ENCODE measurements at places on chromosomes 6 and 20.

DNA sequence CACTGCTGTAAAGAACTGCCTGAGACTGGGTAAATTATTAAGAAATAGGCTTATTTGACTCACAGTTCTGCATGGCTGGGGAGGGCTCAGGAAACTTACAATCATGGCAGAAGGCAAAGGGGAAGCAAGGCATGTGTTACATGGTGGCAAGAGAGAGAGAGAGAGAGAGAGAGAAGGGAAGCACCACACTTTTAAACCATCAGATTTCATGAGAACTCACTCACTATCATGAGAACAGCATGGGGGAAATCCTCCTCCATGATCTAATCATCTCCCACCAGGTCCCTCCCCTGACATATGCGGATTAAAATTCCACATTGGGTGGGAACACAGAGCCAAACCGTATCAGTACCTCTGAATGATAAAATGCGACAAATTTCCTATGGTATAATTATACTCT, 203.9 kb upstream of the MARCKS start:
- no peak for DNase-seq

- DNase-seq = no peak
Observed at GRCh38 chr6:37110500-37111461, 59.2 kb upstream of the PIM1 start.

GRCh38 chr6:53588816-53589509, 44.1 kb upstream of the GCLC start:
- no peak for DNase-seq

DNA sequence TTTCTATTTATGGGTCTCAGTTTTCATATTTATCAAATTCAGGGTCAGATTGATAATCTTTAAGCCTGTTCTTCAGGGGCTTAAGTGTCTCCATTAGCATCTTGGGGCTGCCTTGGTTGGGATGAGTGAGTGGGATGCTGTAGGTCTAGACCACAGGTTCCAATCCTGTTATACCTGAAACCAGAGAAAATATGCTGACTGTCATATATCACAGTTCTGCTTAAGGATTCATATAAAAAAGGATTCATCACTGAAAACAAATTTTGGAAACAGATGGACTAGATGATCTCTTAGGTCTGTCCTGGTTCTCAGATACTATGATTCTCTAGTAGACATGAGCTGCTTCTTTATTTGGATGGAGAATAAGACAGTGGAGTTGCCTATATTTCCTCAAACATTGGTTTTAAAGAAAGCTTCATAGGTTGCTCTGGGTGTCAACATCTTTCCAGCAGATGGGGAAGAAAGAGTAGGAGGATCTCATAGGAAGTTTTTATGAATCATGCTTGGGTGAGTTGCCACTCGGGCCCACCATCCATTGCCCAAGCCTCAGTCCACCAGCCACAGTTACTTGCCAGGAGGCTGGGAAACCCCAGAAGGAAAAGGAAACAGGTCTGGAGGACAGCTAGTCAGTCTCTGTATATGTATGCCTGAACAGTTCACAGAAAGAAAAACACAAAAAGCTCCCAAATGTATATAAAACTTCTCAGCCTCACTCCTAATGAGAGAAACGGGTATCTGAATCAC, 42.9 kb upstream of the MAP7 start:
- DNase-seq = no peak

GRCh38 chr6:129908858-129909257, 47.7 kb upstream of the TMEM244 start:
- DNase-seq = no peak

GRCh38 chr6:136920671-136921380, 1.3 kb upstream of the SLC35D3 start:
- no peak for DNase-seq

GRCh38 chr20:14189794-14190402, 147.5 kb downstream of the FLRT3 start:
- DNase-seq = no peak

DNA sequence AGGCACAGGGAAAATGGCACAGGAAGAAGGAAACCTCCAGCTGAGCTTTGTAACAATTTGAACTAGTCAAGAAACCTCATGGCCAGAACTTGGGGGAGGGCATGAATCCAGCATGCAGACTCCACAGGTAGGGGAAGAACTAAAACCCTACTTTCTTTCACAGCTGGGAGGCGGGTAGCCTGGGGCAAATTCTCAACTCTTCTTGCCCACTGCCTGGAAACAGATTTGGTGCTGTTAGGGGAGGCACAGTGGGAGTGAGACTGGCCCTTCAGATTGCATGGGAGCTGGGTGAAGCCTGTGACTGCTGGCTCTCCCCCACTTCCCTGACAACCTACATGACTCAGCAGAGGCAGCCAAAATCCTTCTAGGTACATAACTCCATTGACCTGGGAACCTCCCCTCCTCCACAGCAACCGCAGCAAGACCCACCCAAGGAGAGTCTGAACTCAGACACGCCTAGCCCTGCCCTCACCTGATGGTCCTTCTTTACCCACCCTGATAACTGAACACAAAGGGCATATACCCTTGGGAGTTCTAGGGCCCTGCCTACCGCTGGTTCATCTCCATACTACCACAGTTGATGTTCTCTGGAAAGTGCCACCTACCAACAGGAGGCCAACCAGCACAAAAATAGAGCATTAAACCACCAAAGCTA, 37.2 kb upstream of the TRIM27 start:
- no peak for DNase-seq

- no peak for DNase-seq
Observed at GRCh38 chr6:90454836-90455427, 131.9 kb downstream of the MAP3K7 start.

DNA sequence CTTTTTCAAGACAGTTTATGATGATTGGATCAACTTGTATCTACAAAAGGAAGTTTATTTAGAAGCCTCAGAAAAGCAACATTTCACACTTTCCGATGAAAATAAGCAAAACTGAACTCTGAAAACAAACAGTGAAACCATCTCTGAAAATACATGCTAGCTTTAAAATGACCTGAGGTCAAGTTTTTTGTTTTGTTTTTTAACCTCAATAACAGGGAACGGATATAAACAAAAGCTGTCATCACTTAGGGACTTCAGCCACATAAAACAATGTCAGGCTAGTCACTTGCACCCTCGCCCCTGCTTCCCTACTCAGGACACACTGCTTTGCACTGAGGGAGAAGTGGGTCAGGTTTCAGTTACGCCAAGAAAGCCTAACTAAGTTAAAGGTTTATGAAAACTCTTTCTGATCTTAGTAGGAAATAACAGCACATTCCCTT, 11.6 kb downstream of the BACH2 start:
- DNase-seq = no peak

- no peak for DNase-seq
Observed at GRCh38 chr6:105324386-105324950, 78.4 kb downstream of the PREP start.

- DNase-seq = no peak
Observed at GRCh38 chr6:2818593-2818992, 23.1 kb downstream of the SERPINB1 start.

GRCh38 chr6:168165373-168165772, 86.4 kb upstream of the FRMD1 start:
- DNase-seq = no peak

- DNase-seq = peak; percentile 54
Observed at GRCh38 chr6:148559848-148560433, 186.9 kb upstream of the UST start.

GRCh38 chr6:35251949-35252348, 7.6 kb upstream of the ZNF76 start:
- DNase-seq = no peak

DNA sequence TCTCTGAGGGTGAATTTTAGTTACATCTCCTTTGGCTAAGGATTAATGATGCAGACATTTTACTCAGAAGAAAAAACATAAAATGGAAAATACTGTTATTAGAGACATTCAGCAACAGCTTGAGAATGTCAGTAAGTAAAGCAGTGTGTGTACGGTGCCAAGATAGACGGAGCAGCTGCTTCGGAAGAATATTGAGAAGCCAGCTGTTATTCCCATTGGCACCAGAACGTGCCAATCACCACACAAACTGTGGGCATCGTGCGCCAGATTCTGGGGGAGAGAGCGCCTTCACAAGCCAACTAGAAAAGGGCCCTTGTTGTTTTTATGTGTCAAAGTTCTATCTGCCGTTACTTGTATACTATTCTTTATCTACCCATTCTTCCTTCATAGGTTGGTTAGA, 163.4 kb downstream of the MTFR2 start:
- DNase-seq = no peak

GRCh38 chr6:117520603-117521395, 38.3 kb downstream of the DCBLD1 start:
- no peak for DNase-seq

DNA sequence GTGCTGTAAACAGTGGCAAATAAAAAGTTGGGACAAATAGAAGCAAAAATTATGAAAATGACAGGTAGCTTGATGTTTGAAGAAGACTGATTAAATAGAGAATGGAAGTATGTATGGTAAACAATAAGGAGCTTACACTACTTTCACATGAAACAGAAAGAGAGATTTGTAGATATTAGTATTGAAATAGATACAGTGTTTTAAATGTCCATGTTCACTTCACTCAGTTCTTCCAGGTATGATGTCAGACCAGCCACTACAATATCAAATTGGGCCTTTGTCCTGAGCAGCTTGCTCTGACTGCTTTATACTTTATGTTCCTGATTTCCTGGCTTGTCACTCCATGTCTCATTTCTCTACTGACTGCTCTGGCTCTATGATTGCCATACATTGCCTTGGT, 107.5 kb downstream of the CENPW start:
- no peak for DNase-seq

DNA sequence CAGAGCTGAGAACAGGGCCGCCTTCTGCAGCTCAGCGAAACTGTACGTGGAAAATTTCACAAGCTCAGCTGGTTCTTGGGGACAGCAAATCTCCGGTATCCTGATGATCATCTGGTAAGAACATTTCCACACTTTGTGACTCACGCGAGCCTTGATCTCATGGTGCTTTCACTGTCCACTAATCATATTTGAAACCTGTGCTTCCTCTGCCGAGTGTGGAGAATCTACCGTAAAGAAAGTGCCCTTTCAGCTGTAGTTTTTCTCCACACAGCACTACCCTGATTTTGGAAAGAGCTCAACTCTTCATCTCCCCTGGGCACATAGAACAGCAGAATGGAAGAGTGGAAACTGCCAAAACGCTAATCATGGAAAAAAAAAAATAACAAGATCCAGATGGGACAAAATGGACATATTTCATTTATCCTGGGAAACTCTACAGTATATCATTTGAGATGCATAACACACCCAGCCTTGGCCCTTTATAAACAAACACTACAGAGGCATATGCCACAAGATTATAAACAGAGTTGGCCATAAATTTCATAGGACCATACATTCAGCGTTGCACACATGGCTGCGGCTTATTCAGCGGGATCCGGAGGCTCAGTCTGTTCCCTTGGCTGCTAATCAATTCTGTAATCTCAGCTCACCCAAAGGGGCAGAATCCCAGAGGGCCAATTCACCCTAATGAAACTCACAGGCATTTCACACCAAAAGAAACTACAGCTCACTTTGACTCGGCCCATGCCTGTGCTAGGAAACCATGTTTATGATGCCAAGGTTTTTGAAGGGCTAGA, 434.5 kb downstream of the HDGFL1 start:
- no peak for DNase-seq
